AG04450 (cell line): ENCODE measurements at places on chromosomes 12 and 14.

GRCh38 chr12:57780284-57780897 is 2.2 kb upstream of the TSFM start:
- DNase-seq = no peak

DNA sequence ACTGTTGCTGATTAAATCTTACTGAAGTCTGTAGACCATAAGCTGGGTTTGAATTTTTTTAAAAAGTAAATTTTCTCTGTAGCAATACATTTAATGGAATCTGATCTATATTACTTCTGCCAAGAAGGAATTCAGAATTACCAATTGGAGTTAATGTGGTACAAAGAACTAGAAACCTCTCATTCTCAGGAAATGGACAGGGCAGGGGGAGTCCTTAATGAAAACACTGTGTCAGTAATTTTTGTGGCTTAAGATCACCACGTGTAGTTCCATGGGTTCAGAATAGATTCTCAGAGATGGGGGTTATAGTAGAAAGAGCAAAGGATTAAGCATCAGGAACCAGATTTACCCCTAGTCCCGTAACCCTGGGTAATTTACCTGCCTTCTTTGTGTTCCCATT is 30.3 kb downstream of the FBXL14 start:
- DNase-seq = no peak

DNA sequence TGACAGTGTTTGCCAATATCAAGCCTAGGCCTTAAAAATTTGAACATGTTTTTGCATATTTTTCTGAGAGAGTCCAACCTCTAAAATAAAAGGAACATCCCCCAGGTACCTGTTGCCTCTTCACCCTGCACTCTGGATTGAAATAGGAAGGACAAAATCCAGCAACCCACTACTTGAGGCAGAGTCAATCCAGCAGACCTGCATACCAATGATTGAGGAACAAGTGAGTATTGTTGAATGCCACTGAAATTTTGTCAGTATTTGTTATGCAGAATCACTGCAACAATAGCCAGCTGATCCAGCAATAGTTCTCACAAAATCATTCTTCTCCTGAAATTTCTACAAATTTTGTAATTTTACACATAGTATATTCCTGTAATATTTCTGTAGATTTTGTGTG is 460.6 kb upstream of the FOXG1 start:
- no peak for DNase-seq

DNA sequence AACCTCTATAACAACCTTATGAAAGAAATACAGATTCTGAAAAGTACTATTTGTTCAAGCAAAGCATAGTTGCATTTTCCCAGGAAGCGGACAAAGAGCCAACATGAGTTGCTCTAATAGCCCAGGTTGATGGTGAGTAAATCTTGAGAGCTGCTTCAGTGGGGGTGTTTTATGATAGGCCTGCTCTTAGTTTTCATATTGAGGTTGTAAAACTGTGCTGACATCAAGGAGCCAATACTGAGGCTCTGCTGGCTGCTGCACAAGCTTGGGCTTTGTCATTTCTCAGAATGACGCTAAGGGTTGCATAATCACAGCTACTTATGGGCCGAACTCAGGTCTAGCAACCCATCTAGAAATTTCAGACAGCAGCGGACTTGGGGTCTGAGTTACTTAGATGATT is 11.5 kb downstream of the TBC1D30 start:
- no peak for DNase-seq

DNA sequence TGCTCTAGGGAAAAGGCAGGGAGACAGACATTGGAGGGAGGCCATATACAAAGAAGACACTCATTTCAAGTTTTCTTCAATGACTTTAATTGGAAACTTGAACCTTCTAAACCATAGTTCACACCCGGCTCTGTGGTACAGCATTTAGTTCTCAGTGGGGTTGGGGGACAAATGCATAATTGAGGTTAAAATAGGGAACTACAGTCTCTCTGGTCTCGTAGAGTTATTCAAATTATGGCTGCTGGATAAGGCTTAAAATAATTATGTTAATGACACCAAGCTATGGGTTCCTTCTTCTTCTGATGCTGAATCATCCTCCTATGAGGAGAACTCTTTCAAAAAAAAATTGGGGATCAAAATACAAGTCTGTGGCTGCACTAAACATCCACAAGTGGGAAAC is 3.8 kb upstream of the RPAP3 start:
- DNase-seq = no peak

- DNase-seq = no peak
These were observed 493.8 kb downstream of the NPAS3 start for GRCh38 chr14:33432407-33433023.

- no peak for DNase-seq
These were observed 17.0 kb upstream of the CFAP54 start for GRCh38 chr12:96472384-96472783.

DNA sequence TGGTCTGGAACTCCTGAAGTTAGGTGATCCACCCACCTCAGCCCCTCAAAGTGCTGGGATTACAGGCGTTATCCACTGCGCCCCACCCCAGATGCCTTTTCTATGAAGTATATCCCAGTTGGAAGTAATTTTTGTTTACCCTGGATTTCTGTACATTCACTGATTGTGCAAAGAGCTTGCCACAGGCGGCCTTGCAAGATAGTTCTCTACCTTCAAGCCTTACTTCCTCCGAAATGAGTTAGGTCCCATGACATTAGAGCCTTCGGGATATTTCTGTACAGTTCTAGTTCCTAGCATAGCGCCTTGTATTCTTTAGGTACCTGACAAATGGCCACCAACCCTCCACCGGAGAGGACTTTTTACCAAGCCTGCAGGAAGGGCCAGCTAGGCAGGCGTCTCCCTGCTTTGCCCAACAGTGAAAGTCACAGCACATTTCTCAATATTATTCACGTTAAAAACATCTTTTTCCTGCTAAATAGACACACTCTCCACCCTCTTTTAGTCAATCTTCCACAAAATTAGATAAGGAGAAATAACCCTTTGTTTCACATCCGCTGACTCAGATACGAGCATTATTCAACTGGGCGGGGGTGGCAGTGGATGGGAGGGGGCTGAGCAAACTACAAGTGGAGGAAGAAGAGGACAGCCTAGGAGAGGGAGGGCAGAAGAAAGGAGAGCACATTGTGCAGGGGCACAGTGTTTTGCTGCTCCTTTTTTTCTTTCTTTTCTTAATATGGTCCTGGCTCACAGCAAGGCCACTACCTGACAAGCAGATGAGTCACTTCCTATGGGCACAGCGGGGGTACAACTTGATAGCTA is 40.0 kb upstream of the CAPRIN2 start:
- DNase-seq = no peak

DNA sequence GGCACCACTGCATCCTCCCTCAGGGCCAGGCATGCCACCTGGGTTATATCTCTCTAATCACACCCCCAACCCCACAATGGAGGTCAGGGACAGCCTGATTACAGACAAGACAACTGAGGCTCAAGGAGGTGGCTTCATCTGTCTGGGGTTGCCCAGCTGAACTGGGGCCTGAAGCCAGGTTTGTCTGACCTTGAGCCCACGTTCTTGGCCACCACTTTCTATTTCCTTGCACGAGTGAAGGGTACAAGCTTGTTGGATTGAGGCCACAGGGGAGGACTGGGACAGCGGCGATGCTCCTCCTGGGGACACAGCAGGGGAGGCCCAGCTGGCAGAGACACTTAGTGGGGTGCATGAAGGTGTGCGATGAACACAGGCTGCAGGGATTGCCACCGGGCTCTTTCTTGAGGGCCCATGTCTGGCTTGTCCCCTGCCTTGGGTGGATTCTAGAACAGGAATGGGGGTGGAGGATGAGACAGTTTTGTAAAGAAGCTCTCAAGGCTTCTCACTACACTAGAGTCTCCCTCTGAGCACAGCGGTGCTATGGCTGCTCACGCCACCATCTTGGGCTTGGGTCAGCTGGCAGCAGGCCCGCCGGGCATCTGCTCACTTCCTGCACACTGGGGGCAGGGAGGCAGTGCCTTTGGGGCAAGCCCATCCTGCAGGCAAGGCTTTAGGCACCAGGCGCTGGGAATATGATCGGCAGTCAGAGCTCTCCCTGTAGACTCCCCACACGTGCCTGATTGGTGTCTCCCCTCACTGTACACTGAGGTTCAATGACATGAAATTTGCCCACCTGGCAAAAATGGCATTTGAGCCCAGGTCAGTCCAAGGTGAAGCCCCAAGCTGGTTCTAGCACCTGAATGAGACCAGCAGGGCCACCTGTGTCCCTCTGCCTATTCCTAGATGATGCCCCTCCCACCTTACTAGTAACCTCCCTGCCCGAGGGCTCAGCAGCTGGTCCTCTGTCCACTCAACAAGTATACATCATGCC is 16.0 kb downstream of the RITA1 start:
- DNase-seq = no peak

- DNase-seq = no peak
These were observed 12.0 kb downstream of the MEG3 start for GRCh38 chr14:100837805-100838350.

- peak; percentile 51 for DNase-seq
These were observed at the start of gene NFE2 for GRCh38 chr12:54300732-54301427. NFE2 (minus strand) TSS chr12:54301015; CDS start chr12:54295248, 5,767 bp downstream.

DNA sequence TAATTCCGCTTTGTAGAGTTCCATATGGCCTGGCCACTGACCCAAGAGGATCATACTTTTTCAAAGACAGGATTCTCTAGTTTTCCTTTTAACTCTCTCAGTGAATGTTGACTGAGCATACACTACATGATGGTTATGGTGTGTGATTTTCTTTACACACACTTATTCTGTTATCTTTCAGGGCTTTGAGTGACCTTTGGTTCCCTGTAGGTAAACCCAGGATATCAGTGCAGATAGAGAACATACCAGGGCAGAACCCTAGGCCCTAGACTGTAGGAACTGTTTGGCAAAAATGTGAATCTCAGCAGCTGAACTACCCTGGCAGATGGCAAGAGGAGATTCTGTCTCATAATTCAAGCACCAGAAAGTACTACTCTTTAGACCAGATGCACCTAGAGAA is 159.6 kb downstream of the KCNA5 start:
- no peak for DNase-seq

- DNase-seq = peak; percentile 50
These were observed 768 bp downstream of the PTPN11 start for GRCh38 chr12:112419297-112420133.

DNA sequence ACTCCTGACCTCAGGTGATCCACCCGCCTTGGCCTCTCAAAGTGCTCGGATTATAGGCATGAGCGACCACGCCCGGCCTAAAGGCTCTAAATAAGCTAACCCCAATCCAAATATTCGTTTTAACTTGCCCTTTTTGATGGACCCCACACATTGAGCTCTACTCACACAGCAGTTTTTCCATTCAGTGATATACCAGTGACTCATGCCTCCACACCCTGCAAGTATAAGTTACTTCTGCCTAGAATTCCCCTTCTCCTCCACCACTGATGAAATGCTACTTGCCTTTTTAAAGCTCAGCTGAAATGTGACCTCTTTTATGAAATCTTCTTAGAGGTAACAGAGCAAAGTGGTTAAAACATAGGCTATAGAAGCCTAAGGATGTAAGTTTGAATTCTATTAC is 68.8 kb downstream of the EXOC5 start:
- no peak for DNase-seq

GRCh38 chr12:113405694-113406093 is 2.0 kb upstream of the SDS start:
- no peak for DNase-seq

GRCh38 chr12:13036881-13037280 is 7.3 kb upstream of the FAM234B start:
- peak; percentile 7 for DNase-seq

DNA sequence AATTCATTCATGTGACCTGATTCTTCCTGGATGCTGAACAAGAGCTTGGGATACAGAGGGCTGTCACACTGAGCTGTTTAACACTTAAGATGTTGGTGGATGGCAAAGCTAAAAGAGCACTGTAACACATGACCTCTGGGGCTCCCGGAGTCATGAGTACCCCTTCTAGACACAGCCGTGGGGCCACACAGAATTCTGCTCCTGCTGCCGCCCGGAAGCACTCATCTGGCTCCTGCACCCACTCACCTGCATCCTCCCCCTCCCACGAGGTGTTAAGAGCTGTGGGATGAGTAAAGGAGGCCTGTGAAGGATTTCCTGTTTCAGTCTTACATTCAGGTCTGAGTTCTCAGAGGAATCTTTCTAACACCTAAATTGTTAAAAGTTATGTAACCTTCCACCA is 78.0 kb upstream of the SSTR1 start:
- DNase-seq = no peak

DNA sequence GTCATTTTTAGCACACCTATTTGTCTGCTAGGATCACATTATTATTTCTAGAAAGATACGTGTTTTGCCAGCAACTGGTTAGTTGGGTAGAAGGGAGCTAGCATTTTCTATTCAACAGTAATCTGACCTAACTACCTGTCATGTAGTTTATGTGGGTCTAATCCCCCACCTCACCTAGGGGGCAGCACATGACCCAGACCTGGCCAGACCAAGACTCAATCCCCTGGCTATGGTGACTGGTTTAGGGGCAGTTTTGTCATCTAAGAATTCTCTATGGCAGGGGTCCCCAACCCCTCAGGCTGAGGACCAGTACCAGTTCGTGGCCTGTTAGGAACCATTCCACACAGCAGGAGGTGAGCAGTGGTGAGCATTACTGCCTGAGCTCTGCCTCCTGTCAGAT is 29.5 kb upstream of the EVL start:
- DNase-seq = no peak

DNA sequence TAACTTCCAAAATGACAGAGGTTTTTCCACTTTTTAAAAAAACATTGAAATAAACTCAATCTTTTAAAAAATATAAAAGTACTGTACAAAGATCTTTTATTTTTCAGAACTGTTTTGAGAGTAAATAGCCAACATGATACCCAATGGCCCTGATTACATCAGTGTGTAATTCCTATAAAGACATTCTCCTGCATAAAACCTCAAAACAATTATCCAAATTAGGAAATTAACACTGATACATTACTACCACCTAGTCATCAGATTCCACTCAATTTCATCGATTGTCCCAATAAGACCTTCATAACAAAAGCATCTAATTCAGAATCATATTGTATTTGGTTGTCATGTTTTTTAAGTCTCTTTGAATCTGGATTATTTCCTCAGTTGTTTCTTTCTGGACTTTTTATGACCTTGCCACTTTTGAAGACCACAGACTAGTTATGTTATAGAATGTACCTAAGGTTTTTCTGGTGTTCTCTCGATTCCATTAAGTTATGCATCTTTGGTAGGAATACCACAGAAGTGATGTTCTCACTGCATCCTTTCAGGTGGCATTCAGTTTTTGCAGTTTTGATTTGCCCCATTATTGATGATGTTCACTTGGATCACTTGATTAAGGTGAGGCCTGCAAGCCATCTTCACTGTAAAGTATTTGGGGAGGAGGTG is 4.0 kb upstream of the YEATS4 start:
- no peak for DNase-seq
